Hematopoietic multipotent progenitor cell (in vitro differentiated cells): ENCODE measurements at places on chromosomes 7 and 10.

DNA sequence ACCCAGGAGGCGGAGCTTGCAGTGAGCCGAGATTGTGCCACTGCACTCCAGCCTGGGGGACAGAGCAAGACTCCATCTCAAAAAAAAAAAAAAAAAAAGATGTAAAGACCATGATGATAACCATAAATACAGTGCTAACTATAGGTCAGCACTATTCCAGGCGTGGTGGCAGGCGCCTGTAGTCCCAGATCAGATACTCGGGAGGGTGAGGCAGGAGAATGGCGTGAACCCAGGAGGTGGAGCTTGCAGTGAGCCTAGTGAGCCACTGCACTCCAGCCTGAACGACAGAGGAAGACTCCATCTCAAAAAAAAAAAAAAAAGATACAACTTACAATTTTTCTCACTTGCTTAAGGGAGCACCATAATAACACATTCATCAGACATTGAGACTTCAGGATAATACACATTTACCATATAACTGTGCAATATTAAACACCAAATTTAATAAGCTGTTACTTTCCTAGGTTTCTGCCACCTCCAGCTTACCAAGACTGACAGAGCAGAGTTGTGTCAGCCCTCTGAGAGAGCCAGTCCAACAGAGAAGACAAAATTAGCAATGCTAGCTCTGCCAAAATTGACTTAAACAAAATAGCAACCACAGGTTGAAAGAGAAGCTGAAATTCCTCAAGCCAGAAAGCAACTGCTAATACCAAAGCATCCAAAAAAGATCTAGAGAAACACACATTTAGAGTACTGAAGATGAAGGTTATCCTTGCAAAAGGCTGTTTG is 8.2 kb downstream of the DNA2 start:
- DNase-seq: no peak

GRCh38 chr10:11742009-11742778 is at the start of gene ECHDC3:
ECHDC3 (plus strand) TSS chr10:11742382; CDS start chr10:11742577, 195 bp downstream.
- DNase-seq: peak; percentile 66

GRCh38 chr7:85840554-85840953 is 653.7 kb upstream of the SEMA3D start:
- DNase-seq: no peak

DNA sequence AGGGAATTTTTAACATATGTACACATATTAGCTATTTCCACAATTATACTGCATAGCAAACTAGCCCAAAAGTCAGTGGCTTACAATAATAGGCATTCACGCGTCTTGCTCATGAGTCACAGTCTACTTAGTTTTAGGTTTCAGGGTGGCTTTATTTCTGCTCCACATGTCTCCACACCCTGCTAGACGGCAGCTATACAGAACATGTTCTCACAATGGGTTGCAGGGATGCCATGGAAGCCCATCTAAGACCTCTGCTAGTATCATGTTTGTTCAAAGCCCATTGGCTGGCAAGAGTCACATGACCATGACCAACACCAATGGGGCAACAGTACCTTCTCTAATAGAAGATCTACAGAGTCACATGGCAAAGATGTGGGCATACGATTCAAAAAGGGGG is 96.3 kb upstream of the NEBL start:
- DNase-seq: no peak

DNA sequence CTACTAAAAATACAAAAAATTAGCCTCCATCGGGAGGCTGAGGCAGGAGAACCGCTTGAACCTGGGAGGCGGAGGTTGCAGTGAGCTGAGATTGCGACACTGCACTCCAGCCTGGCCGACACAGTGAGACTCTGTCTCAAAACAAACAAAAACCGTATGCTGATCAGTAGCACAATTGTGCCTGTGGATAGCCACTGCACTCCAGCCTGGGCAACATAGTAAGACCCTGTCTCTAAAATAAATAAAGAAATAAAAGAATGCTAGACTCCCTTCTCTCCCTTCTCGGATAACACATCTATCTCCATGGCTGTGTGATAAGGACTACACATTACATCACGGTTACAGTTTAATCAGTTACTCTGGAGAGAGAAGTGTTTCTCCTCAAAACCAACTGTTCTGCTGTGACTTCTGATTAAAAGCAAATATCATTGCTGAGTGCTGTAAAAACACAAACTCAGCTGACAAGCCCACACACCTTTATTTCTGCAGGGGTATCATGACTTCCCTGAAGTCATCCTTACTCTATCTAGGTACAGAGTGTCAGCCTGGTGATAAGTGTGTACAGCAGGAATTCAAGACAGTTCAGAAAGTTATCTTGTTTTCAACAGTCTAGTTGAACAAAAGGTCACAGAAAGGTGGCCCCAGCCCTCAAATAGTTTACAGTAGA is 5.3 kb upstream of the ARHGAP19 start:
- no peak for DNase-seq

- DNase-seq: no peak
These were observed 213.9 kb downstream of the ZNF365 start for GRCh38 chr10:62588116-62588515.

- DNase-seq: no peak
These were observed at the start of gene FAM131B for GRCh38 chr7:143362131-143363015. FAM131B (minus strand) TSS chr7:143362713; CDS start chr7:143362603, 110 bp downstream.

DNA sequence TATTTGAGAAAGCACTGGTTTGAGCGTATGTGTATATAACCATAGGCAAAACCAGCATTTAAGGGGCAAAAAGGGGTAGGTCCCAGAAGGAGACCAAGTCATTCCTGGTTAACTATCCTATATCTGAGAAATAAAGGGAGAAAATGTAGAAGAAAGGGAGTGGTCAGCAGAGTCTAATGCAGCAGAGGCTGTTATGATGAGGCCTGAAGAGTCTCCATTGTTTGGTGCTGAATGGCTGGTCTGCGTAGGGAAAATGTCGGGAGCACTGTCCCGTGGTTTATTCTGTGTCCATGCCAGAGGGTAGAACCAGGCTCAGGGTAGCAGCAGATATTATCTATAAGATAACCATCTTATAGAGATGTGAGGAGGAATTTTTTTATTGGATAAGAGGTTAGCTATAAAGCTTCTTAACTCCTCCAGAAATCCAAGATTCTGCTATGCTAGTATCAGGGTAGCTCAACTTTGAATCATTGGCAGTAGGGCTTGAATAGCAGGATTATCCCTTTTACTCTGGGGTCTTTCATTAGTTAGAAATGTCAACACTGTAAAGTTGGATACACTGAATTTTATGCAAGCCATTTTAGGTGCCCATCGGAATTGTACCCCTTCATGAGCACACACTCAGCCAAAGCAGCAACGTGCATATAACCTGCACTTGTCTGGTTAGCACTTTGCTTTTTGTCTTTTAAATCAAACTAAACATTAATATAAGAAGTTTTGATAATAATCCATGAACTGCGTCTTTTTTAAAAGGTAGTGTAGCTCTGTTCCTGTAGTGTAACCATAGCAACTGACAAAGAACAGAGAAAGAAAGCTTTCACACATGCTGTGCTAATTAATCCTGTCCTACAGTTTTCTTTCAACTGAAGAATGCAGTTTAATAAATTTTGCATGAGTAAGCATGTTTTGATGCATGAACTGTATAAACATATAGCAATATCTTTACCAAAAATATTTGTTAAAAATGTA is 312.0 kb upstream of the FZD1 start:
- no peak for DNase-seq

DNA sequence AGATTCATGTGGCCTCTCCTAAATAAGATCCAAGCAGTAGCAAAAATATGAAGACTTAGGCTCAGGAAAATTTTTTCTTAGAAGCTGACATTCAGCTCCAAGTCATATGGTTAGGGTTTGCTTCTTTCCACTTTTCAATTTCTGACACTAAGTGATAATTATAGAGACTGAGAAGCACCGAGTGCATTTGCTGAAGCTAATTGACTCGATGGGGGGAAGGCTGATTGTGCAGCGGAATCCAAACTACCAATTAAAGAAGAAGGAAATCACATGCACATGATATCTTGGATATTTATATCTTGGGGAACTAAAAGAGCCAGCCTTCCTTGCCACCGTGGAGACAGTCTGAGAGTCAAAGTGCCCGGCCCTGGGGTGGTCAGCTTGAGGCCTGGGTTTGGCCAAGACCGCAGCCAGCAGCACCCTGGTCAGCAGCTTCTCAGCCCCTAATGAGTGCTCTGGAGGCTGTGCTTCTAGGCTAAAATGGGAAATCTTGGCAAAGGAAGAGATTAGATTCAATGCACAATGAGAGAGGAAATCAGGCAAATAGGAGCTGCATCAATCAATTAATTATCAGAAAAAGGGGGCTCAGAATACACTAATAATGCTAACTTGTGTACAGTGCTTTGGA is 589.3 kb downstream of the NRG3 start:
- no peak for DNase-seq

DNA sequence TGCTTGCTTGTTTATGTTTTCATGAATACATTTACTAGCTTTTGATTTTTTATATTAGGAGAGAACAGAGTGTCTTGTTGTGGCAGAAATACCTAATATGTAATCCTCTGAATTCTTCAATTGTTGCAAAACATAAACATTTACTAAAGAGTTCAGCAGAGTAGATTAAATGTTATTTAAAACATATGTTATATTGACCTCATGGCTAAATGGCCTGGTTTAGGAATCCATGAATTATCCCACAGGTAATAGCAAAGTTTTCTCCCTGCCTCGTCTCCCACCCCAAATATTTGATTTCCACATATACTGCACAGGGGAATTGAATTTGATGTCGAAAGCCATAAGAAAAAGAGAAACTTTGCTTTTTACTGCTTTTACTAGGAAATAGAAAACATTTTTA is 111.8 kb downstream of the ADK start:
- DNase-seq: no peak

- DNase-seq: no peak
These were observed 400.7 kb upstream of the MKI67 start for GRCh38 chr10:128526791-128527375.

DNA sequence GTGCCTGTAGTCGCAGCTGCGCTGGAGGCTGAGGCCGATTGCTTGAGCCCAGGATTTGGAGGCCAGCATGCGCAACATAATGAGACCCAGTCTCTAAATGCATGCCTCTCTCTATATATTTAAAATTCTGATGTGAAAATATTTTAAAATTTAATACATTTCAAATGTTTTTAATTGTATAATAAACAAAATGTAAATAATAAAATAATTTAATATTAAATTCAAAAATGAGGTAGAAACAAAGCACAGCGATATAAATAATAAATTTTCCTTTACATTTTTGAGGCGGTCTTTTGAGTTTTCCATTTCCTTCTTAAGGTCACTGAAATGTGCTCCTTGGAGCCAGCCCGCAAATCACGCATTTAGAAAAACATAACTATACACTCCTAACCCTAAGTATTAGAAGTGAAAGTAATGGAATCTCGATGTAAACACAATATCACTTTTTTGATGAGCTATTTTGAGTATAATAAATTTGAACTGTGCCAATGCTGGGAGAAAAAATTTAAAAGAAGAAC is 523 bp upstream of the CDK1 start:
- no peak for DNase-seq

DNA sequence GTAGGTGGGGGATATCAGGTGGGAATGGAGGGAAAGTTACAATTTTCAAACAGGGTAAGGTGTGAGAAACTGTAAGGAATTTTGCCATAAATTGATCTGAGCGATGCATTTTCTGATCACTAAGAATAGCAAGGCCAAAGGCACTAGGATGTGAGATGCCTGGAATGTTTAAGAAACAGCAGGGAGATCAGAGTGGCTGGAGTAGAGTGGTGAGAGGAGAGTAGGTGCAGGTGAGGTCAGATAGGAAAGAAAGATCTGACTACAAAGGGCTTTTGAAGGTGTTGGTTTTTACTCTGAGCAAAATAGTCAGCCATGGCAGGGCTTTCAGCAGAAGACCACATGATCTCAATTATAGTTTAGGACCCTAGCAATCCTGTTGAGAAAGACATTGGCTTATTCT is 55.0 kb downstream of the HDAC9 start:
- no peak for DNase-seq

DNA sequence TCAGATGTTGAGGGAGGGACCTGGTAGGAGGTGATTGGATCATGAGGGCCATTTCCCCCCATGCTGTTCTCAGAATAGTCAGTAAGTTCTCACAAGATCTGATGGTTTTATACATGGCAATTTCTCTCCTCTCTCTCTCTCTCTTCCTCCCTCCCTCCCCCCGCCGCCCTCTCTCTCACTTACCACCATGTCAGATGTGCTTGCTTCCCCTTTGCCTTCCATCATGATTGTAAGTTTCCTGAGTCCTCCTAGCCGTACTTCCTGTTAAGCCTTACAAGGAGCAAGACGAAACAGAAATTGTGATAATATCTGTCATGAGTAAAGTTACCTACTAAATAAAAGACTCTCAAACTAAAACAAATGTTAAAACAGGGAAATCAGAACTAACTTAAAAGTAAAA is 19.9 kb upstream of the GPR141 start:
- DNase-seq: peak; percentile 78

- no peak for DNase-seq
These were observed 482.5 kb upstream of the AUTS2 start for GRCh38 chr7:69115788-69116187.

DNA sequence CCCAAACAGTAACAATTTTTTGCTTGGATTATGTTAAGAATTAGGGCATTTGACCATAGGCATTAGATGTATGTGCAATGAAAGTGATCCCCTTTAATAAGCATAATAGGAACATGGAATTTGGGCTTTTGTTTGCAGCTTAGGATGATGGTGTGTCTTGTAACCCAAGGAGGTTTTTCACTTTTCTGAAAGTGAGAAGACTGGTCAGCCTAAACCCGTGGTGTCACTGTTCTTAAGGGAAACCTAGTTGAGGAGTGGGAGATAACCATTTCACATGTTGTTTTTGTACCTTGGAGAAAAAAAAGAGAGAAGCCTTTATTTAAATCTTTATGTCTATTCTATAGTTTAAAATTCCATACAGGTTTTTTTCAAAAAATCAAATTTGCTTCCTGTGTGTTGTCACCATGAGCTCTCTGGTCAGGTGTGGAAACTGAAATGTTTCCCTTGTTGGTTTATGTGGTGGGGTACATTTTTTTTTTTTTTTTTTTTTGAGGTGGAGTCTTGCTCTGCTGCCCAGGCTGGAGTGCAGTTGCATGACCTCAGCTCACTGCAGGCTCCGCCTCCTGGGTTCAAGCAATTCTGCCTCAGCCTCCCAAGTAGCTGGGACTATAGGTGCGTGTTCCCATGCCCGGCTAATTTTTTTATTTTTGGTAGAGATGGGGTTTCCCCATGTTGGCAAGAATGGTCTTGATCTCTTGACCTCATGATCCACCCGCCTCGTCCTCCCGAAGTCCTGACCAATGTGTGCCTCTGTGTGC is 7.7 kb downstream of the CCM2 start:
- DNase-seq: no peak

GRCh38 chr7:99473315-99473596 is 566 bp downstream of the ZNF789 start:
- peak; percentile 89 for DNase-seq

DNA sequence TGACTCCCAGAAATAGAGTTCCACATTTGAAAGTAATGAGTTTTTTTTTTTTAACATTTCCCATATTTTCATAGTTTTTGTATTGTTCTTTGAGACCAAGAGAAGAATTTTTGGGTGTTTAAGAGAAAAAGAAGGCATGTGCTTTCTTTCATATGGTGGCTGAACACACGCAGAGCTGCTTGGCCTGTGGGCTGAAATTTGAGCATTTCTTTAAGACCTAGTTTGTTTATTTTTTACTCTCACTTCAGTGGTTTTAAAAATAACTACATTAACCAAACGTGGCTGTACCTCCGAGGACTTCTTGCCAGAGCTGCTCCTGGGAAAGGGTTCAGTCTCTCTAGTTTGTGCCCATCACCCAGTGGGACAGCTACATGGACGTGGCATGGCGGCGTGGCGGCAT is 58.3 kb downstream of the INPP5A start:
- no peak for DNase-seq
